DMS79 (cell line): ENCODE measurements at places on chromosomes 5 and 9.

GRCh38 chr5:55629815-55630214 lies 82.3 kb downstream of the SLC38A9 start:
- no peak for DNase-seq

DNA sequence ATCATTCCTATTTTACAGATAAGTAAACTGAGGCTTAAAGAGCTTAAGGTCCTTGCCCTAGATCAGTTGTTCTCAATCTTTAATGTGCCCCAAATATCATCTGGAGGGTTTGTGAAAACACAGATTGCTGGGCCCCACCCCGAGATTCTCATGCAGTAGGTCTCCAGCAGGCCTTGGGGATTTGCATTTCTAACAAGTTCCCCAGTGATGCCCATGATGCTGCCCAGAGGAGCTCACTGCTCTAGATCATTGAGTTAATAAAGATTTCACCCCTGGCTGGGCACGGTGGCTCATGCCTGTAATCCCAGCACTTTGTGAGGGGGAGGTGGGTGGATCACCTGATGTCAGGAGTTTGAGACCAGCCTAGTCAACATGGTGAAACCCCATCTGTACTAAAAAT lies 42.8 kb upstream of the RAD23B start:
- no peak for DNase-seq

- DNase-seq = no peak
Observed at GRCh38 chr9:74920944-74921626, 31.6 kb downstream of the C9orf40 start.

DNA sequence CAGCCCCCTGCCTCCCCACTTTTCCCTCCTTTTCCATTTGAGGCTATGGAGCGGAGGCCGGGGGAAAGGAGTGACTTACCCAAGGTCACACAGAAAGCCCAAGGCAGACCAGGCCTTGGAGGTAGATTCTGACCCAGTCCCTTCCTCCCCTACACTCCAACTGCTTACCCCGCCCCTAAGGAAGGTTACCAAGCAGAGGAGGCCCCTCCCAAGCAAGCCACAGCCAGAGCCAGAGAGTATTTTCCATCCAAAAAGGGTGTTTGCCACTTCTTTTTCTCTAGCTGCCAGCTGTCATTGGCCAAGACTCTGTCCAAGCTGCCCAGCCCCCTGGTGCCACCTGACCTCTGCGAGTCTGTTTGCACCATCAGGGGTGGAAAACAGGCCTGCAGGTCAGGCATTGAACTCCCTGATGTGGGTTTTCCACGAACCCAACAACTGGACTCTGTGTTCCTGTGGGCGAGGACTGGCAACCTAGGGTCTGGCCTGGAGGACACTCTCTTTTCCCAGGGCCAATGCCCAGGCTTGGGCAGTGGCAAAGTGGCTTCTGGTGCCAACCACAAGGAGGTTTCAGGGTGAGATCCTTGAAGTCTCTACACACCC lies 6.3 kb upstream of the ASS1 start:
- DNase-seq = no peak

DNA sequence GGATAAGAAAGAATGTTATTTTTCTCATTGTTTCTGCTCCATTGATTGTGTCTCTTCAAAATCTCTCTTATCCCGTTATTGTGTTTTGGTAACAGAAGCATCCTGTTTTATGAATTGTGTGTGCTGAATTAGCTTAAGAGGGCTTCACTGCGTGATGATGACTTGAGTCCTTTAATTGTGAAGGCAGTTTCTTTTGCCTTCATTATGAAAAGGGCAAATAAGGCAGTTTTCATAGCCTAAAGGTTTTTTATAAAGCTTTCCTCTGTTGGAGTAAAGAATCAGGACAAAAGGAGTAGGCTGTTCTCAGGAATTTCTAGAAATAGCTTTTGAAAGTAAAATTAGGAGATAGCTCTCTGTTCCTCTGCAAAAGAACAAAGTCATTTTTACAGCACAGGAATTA lies 169.8 kb downstream of the FOCAD start:
- no peak for DNase-seq

GRCh38 chr5:97231025-97231636 lies 48.1 kb upstream of the RIOK2 start:
- peak; percentile 14 for DNase-seq

- no peak for DNase-seq
Observed at GRCh38 chr5:141680751-141681201, 1.3 kb downstream of the ARAP3 start.

- DNase-seq = no peak
Observed at GRCh38 chr5:145975361-145976066, 39.1 kb downstream of the SH3RF2 start.

DNA sequence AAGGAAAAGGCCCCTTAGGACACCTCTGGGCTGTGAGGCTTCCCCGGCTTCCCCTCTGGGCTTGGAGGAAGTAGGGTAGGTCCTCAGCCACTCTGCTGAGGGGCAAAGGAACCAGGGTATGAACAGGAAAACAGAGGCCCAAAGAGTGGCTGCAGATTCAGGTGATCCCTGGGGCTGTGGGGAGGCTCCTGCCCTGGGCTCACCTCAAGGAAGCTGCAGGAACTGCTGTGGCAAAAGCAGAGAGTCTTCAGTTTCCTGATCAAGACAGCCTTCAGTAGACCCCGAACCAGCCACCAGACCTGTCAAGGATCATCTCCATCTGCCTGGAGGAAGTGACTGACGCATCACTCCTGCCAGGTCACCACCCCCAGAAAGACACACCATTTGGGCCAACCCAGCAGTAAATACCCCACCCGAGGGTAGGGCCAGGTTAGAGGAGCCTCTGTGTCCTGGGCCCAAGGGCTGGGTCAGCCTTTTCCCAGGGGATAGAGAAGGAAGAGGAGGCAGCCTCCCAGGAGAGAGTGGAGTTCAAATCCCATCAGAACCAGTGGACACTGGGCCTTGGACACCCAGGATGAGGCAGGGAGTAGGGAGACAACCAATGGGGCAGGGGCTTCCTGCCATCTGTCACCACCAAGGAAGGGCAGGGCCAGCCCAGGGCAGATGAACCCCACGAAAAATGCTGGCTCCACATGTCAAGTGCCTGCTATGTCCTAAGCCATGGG lies 5.8 kb upstream of the ST6GALNAC6 start:
- DNase-seq = no peak

DNA sequence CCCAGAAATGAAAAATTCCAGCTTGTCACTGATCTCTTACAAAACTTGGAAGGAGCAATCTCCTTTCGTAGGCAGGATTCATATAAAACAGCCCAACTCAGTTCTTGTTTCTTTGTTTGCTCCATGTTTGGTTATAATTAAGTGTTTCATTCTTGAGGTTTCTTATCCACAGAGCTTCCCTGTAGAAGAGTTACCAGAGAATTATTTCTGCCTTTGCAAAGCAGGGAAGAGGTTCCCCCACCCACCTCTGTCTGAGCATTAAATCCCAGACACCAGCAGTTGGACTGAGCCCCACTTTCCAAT lies 34.1 kb upstream of the RAI14 start:
- no peak for DNase-seq

DNA sequence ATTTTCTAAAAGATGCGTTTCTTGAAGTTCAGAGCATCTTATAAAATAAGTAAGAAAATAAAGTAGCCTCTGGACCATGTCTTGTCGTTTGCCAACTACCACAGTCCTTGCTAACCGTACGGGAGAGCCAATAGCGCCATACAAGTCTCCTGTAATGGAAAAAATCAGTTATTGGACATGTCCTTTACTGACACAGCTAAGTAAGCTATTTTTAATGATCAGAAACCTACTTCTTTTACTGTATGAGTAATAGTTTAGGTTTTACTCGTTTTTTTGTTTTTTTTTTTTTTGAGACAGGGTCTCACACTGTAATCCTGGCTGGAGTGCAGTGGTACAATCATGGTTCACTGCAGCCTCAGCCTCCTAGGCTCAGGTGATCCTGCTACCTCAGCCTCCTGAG lies 37.7 kb upstream of the RAPGEF6 start:
- no peak for DNase-seq

DNA sequence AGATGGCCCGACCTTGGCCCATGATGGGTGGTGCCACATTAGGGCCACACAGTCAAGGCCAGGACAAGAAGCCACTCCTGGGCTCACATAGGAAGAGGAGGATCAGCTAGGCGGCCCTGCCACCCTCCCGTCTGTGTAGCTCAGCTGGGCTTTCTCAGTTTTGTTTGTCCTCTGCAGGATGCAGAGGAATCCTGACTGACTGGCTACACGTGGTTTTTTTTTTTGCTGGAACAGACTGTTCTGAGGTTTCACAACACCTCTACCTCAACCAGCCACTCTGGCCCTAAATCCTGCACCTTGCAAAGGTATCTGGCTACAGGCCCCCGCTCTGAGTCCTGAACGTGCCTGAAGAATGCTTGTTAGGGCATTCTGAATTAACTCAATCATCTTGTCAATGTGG lies 88.3 kb upstream of the MSX2 start:
- DNase-seq = no peak

DNA sequence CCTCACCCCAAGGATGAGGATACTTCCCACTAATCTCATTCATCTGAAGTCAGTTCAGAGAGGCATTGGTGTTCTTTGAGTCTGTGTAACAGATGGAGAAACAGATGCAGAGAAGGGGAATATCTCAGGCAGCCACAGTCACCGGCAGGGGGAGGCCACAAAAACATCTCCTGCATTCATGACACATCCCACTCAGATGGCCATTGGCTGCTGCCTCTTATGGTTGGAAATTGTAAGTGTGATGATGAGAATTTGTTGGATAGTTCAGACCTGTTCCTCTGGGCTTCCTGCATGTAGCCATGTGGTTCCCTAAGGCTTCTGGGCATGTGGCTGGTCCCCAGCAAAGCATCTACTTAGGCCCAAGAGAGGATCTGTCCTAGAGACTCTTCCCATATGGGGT lies 45.9 kb upstream of the GABRP start:
- DNase-seq = no peak

DNA sequence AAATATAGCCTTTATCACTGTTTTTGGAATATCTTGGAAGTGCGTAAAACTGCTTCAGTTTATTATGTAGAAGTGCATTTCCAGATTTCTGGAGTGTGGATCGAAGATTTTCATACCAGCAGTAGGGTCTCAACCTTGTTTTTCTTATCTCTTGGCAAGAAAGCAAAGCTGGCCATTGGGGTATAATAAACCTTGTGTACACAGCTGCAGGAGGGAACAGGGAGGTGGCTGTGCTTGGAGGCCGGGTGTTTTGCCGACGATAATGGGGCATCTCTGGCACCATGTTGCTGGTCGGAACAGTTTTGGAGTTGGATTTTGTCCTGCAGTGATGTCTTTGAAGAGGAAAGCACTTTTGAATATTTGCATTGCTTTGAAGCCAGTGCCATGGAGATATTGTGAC lies 308.8 kb upstream of the DMRT1 start:
- peak; percentile 78 for DNase-seq

- no peak for DNase-seq
Observed at GRCh38 chr5:96476654-96477053, 43.6 kb upstream of the PCSK1 start.

DNA sequence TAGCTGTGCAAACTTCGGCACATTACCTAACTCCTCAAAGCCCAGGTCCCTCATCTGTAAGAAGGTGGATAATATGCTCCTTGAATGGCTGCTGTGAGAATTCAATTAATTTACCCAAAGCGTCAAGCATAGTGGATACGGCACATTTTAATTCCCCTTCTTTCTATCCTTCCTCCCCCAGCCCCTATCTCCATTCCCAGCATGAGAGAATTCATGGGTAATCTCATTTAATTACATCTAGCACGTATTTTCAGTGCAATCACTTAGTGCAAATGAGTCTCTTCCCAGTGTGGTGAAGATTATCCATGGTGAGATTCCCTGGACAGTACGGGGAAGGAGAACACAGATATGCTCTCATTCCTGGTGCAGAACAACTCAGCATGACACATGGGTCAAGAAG lies 145.6 kb downstream of the TRPM3 start:
- no peak for DNase-seq

DNA sequence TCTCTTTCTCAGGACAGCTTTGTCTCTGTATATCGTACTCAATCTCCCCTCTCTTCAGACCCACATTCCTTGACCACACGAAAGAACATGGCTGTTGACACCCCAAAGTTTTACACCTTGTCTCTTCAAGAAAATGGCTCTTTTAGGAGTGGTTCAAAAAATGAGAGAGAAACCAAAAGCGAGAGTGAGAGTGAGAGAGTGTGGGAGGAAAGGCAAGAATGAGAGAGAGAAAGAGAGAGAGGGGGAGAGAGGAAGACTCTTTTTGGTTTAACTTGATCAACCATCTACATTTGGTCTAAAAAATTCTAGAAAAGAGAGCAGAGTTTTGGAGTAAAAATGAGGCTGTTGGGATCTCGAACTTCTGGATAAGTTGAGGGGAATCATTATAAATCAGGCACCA lies 581.8 kb upstream of the WWC1 start:
- no peak for DNase-seq
